Subcutaneous preadipocyte (primary cell): ENCODE measurements at places on chromosomes 2 and 18. TPM values are rescaled to one million over a fixed set of nuclear protein-coding genes. Genes with fewer than 3 reads are reported as not detected.

The RAD51AP2 gene
- not detected in 2 replicates for total RNA-seq

The EVX2 gene
- not detected in 2 replicates for total RNA-seq

The TCF23 gene
- total RNA-seq: not detected in 2 replicates

The POTEJ gene
- total RNA-seq: not detected in 2 replicates

The SERPINB2 gene
- total RNA-seq: 1.8 and 3.5 TPM in 2 replicates

The RUFY4 gene
- not detected in 2 replicates for total RNA-seq

The NXPH2 gene
- not detected in 2 replicates for total RNA-seq

The TMEM17 gene
- total RNA-seq: 1.1 and 1.2 TPM in 2 replicates

The NOSTRIN gene
- under 0.01 and 0.20 TPM in 2 replicates for total RNA-seq

The ASNSD1 gene
- total RNA-seq: 48.9 and 57.3 TPM in 2 replicates
